HAP-1 (cell line): ENCODE measurements at places on chromosomes 12 and 14.

DNA sequence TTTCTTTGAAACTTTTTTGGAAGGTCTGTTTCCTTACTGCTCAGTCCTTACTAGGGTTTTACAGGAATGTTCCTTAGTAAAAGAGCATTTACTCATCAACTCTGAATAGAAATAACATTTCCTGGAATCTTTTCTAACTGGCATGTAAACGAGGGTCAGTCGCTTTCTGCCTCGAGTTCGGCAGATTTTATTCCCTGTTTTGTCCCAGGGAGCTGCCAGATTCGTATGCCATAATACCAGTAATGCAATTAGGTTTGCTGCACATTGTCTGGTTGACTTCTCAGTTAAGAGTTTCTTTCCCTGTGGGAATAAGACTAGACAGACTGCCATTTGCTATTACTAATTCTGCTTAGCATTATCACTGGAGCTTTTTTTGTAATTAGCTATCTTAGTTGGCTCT is 91.9 kb downstream of the VRK1 start:
- DNase-seq: no peak

- DNase-seq: no peak
Measured at GRCh38 chr14:65738339-65738738, 325.8 kb downstream of the FUT8 start.

GRCh38 chr12:89072294-89073026 is 279.8 kb downstream of the DUSP6 start:
- peak; percentile 32 for DNase-seq

- no peak for DNase-seq
Measured at GRCh38 chr12:32395026-32395425, 4.3 kb upstream of the FGD4 start.

DNA sequence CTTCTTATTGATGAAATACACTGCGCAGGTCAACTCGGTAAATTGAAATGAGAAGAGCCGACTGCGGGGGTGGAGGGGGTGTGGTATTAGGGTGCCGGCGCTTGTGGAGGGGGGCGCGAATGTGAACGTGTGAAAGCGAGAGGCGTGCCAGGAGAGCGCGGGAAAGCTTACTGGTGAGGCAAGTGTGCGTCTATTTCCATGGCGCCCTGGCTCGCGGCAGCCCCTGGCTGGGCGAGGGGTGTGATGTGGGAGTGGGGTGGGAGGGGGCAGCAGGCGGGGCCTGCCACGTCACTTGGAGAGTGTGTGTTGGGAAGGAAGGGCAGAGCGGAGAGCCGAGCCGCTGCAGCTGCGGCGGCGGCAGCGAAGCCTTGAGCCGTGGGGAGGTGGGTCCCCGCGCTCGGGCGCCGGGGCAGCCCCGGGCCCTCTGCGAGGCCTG is 88.8 kb downstream of the GALNT8 start:
- DNase-seq: no peak

GRCh38 chr12:105539735-105540134 is 209.2 kb downstream of the C12orf75 start:
- no peak for DNase-seq

DNA sequence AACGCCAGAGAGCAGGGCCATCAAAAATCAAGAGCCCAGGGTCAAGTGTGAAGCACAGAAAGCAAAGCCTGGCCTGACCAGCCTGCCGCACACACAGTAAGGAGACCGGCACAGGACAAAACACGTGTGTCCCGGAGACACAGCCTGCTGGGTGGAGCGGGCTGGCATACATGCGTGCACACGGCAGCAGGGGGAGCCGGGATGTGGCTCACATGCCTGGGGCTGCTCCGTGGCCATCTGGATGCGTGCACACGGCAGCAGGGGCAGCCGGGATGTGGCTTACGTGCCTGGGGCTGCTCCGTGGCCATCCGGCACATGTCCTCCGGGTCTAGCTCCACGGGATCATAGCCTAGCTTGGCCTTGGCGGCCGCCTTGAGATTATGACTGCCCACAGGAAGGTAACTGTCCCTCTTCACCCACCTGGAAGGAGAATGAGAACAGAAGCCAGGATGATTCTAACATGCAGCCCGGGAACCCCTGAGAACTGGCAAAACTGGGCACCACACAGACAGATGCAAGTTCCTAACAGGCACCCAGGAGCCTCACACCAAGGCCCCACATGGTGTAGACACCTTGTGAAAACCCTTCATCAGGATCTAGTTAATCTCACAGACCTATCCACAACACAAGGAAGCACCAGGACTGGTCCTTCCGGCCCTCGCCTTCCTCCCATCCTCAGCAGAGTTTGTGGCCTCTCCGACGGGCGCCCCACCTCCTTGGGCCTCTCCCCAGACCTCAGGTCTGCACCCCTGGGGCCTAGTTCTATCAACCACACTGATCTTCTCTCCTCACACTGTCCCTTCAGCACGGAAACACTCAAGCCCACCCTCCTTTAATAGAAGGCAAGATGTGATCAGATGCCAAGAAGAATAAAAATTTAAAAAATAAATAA is 13.6 kb downstream of the POLE start:
- no peak for DNase-seq

DNA sequence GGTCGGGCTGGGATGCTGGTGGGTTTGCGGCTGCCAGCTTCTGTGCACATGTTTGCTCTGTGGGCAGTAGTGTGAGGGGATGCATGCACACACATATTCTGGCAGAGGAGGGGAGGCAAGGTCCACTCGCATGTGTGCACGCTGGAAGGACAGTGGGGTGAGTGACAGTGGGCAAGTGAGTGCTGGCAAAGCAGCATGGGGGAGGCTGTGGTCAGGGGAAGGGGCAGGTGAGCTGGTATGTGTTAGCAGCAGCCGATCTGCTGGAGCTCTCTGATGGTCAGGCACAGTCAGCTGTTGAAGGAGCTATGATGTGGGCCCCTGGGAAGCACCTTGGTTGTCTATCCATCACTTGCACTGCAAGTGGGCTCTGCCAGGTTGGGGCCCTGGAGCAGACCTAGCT is 170.3 kb downstream of the NTS start:
- no peak for DNase-seq

DNA sequence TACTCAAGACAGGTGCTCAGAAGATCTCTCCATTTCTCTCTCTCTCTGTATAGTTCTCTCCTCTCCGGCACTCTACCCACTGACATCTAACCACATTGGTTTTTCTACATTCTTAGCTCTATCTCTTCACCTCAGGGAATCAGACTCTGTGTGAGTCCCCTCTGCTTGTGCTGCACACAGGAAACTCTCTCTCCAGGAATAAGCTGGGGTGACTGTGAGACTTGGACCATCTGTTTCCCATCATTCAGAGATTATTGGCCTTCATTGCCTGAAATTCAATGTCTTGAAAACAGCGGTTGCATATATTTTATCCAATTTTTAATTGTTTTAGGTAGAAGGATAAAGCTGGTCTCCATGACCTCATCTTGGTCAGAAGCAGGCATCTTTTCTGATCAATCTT is 105.0 kb downstream of the SLC35F4 start:
- DNase-seq: no peak

DNA sequence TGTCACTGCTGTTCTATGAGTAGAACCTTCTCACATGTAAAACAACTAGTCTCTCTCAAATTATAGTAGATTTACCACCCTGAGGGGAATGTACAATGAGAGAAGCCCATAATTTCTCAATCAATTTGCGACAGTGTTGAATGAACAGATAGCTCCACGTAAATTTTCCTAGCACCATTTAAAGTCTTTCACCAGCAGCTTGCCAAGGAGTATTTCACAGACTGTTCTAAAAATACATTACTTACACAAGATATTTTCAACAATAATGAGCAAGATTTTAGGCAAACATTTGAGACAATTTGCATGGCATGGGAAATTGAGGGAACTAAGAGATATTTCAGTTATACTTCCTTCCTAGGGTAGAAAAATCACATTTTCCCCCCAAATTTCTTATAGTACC is 151.6 kb downstream of the KICS2 start:
- no peak for DNase-seq

- no peak for DNase-seq
Measured at GRCh38 chr12:64685050-64685449, 74.2 kb downstream of the GNS start.

GRCh38 chr12:6772331-6772695 is at the start of gene LAG3:
Gene LAG3, plus strand, starts transcription at chr12:6772520. Its CDS starts 333 bp downstream, at chr12:6772853.
- no peak for DNase-seq

DNA sequence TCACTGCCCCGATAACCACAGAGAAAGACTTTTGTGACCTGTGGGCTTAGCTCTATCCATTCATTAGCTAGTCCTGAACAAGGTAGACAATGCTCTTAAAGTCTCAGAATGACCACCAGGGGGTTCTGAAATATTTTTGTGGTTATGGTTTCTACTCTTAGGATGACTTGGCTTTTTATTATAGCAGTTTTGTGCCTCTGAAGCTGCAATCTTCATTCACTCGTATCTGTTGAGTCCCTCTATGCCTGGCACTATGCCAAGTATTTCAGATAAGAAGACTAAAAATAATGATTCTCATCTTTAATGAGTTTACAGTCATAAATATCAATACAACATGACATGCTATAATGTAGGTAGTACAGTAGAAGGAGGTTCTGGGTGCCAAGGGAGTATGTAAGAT is 130.8 kb upstream of the TRHDE start:
- DNase-seq: no peak

GRCh38 chr12:10354071-10354470 is 35.8 kb downstream of the KLRK1 start:
- no peak for DNase-seq

DNA sequence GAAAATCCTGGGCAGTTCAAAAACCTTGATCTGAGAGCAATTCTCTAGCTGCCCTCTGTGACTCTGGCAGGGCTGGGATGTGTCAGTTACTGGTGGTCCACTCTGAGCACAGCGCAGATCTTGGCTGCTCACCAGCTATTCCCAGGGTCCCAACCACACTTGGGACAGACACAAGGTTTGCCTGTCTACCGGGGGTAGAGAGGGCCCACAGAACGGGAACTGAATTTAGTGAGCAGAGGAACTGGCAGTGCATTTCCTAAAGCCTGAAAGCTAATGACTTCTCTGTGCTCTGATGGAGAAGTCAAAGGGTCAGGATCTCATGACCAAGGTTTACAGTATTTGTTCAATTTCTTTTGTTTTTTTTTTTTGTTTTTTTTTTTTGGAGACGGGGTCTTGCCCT is 2.6 kb downstream of the PDE6H start:
- no peak for DNase-seq

DNA sequence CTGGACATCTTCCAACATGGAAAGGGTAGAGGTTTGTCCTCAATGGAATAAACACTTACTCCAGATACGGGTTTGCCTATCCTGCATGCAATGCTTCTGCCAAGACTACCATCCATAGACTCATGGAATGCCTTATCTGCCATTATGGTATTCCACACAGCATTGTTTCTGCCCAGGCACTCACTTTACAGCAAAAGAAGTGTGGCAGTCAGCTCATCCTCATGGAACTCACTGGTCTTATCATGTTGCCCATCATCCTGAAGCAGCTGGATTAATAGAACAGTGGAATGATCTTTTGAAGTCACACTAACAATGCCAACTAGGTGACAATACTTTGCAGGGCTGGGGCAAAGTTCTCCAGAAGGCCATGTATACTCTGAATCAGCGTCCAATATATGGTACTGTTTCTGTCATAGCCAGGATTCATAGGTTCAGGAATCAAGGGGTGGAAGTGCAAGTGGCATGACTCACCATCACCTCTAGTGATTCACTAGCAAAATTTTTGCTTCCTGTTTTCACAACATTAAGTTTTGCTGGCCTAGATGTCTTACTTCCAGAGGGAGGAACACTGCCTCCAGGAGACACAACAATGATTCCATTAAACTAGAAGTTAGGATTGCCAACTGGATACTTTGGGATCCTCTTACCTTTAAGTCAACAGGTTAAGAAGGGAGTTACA is 140.4 kb downstream of the SLC35F4 start:
- DNase-seq: no peak

GRCh38 chr12:31991146-31991545 is 31.9 kb downstream of the RESF1 start:
- DNase-seq: no peak

- no peak for DNase-seq
Measured at GRCh38 chr12:24222968-24223367, 273.5 kb upstream of the SOX5 start.

DNA sequence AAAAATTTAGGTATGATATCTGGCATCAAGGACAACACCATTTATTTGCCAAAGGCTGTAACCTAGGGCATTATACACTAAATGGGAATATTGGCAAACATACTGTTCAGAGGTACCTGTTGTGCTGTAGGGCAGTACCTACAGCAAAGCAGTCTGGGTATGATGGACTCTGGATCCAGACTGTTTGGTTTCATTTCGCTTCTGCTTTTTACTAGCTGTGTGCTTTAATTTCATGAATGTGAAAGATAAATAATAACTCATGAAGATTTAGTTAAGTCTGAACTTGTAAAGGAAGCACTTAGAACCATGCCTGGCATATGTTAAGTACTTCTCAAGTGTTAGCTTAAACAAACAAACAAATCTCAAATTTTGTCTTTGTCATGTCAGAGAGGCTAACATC is 17.7 kb upstream of the SLC38A2 start:
- no peak for DNase-seq

DNA sequence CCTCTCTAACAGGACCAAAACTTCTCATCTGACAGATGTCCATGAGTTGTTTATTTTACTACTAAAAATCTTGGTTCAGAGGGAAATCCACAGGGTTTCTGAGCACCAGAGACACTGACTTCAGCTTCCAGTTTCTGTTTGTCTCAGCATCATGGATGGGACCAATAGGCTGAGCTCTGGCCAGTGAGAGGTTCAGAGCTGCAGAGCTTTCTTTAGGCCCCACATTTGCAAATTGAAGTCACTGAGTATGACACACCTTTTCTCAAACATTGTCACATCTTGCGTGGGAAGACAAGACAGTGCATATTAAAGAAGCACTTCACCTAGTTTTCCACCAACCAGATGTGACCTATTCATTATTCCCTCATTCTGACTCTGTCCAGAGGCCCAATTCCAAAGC is 45.2 kb downstream of the RDH12 start:
- DNase-seq: no peak

- DNase-seq: no peak
Measured at GRCh38 chr14:96252323-96252998, 3.5 kb upstream of the BDKRB1 start.

- DNase-seq: peak; percentile 48
Measured at GRCh38 chr12:55729819-55730818, 1.3 kb upstream of the CD63 start.

- no peak for DNase-seq
Measured at GRCh38 chr12:106020736-106021135, 118.0 kb downstream of the NUAK1 start.

DNA sequence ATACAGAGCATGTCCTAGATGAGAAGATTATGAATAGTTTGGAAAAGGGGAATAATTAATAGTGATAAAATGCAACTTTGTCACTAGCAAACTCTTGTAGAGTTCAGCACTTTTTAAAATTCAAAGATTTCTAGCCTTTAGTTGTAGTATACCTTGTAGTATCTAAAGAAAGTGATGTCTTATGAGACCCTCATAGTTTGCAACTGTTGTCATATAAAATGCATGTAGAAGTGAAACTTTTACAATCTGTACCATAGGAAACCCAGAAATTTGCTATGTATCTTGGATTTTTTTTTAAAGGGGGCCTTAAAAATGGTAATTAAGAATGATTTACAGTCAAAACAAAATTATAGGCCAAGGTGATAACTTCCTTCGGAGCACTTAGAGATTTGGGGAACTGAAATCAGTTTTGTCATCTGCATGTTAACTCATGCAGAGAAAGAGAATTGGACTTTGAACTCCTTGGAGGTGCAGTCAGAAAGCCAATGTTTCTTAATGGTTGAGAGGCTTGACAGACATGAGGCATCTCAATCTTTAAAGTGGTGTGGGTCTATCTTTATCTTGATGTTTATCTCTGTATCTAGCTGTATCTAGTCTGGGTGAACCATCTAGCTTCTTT is 1.3 kb downstream of the LRRK2 start:
- no peak for DNase-seq
